SK-MEL-5 (cell line): ENCODE measurements at places on chromosomes 2 and 18.

GRCh38 chr2:176166272-176166671 lies 9.2 kb downstream of the HOXD3 start:
- no peak for DNase-seq

DNA sequence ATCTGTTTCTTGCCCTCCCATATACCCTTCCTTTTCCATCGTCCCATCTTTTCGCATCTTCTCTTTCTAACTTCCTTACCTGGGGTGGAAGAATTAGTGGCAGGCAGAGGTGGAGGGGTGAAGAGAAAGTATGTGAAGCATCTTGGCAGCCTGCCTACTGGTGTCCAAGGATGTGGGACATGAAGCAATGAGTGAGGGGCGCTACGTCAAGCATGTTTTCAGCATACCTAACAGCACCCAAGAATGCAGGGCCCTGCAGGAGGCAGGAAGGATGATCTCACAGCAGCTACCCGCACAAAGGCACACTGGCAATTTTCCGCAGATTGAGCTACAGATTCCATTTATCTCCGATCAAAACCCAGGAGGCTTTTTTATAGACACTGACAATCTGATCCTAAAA lies 42.2 kb downstream of the METTL4 start:
- DNase-seq = no peak

DNA sequence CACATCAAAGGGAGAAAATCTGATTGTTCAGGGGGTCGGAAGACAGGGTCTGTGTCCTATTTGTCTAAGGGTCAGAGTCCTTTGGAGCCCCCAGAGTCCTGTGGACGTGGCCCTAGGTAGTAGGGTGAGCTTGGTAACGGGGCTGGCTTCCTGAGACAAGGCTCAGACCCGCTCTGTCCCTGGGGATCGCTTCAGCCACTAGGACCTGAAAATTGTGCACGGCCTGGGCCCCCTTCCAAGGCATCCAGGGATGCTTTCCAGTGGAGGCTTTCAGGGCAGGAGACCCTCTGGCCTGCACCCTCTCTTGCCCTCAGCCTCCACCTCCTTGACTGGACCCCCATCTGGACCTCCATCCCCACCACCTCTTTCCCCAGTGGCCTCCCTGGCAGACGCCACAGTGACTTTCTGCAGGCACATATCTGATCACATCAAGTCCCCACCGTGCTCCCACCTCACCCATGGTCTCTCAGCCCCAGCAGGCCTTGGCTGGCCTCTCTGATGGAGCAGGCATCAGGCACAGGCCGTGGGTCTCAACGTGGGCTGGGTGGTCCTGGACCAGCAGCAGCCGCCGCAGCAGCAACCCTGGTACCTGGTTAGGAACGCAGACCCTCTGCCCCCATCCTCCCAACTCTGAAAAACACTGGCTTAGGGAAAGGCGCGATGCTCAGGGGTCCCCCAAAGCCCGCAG lies 3.8 kb downstream of the PROC start:
- no peak for DNase-seq

- no peak for DNase-seq
Measured at GRCh38 chr18:69727912-69728572, 219.6 kb downstream of the CD226 start.

- no peak for DNase-seq
Measured at GRCh38 chr2:48249631-48250473, 280.1 kb upstream of the STON1 start.
